Vagina (tissue), 2 donors: ENCODE measurements at places on chromosomes 13 and 19.
A peak's percentile ranks its signal among the peaks of the same experiment; 100 is the strongest.

DNA sequence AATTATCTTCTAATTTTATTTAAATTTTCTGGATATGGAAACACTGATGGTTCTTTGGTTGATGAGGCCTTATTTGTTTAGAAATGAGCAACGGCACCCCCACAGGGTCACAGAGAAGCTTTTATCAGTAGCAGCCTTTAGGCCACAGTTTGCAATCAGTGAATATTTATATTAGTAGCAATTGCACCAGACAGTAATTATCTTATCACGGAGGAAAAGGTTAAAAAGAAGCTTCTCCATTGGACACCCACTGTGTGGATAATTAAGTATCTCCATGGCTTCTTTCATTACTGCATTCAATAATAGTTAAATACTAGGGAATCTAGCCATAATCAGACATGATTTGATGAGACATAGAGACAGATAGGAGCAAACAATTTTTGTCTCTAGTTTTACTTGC, 2099.2 kb upstream of the PCDH20 start:
- DNase-seq, result no peak

DNA sequence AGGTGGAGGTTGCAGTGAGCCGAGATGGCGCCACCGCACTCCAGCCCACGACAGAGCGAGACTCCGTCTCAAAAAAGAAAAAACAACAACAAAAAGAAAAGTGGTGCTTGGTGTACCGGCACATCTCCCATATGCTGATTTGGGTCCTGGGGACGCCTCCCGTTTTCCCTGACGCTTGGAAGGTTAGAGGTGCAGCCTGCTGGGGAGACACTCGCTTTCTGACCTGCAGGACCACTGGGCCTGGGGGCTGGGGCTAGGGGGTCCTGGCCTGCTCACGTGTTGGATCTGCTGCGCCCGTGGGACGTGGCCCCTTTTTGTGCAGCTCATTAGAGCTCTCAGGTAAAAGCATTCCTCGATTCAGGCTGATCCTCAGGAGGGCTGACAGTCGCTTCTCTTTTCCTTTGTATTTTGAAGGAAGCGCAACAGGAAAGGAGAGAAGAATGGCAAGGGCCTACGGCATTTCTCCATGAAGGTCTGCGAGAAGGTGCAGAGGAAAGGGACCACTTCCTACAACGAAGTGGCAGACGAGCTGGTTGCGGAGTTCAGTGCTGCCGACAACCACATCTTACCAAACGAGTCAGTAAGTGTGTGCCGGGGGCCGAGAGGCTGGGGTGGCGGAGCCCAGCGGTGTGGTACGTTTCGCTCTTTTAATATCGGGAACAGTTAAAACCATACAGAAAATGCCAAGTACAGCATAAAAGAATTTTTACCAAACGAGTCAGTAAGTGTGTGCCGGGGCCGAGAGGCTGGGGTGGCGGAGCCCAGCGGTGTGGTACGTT, 25.1 kb downstream of the ATP4B start:
- no peak for DNase-seq

DNA sequence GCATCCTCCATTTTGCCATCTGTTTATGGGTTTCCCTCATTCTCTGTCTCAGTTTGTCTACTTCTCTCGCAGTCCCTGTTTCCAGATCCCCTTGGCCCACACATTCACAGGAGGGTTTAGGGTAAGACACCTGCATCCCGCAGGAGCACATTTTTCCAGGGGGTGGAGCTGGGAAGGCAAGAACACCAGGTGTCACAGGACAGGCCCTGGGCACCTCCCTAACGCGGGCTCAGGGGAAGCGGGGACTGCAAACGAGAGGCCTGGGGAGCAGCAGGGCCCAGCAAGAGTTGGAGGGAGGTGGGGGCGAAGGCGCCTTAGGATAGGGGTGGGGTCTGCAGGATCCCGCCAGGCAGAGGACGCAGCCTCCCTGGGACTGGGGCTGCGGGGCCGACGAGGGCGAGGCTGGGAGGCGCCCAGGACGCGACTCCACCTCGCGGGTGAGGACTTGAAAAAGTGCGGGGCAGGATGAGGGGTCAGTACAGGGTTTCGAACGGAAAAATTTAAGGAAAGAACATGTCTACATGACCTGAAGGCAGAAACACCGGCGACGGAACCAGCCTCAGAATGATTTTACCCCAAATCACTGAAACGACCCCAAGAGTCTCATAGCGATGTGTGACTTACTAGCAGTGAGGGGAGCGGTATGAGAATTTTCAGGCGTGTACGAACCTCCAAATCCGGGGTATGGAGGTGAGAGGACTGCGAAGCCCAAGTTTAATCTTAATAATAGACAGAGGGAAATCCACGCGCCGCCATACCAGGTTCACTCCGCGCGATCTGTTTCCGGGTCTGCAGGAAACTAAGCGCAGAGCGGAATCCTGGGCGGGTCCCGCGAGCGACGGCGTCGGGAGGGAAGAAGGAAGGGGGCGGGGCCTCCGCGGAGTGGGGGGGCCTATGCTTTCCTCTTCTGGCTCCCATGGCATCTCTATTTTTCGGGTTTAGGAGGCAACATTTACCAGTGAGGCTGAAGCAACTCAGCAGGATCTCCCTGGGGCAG, 7.1 kb upstream of the ERVV-2 start:
- no peak for DNase-seq

GRCh38 chr13:41756198-41756880, 204.6 kb downstream of the VWA8 start:
- DNase-seq, result no peak

- no peak for DNase-seq
These were observed 96.6 kb downstream of the SIPA1L3 start for GRCh38 chr19:38003438-38004185.

DNA sequence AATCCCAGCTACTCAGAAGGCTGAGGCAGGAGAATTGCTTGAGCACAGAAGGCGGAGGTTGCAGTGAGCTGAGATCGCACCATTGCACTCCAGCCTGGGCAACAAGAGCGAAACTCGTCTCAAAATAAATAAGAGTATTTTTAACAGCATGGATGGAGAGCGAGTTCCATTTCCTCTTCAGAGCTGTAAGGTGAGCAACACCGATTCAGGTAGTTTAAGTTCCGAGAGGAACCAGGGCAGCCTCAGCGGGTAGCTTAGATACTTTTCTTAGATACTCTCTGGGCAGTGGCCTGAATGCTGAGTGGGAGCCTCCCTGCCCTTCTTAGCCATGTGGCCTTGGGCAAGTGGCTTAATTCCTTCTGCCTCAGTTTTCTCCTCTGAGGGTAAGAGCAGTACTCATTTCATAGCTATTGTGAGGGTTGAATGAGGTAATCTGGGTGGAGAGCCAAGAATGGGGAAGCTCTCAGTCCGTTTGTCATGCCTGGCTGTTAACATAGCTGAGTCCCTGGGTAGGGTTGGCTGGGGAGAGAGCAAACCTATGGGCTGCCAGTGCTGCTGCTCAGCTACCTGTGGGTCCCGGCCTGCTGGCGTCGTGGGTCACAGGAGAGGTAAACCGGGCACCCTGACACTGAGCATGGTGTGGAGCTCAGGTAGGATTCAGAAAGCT, 4.1 kb downstream of the ATP11A start:
- no peak for DNase-seq

- DNase-seq, result no peak
These were observed 12.1 kb downstream of the SERTM1 start for GRCh38 chr13:36685927-36686326.

GRCh38 chr19:4229179-4229931, at the start of gene EBI3:
Gene EBI3, plus strand, starts transcription at chr19:4229523. Its CDS starts 28 bp downstream, at chr19:4229551.
- DNase-seq, result no peak

- no peak for DNase-seq
These were observed 49.8 kb downstream of the ELF1 start for GRCh38 chr13:40969169-40969901.

DNA sequence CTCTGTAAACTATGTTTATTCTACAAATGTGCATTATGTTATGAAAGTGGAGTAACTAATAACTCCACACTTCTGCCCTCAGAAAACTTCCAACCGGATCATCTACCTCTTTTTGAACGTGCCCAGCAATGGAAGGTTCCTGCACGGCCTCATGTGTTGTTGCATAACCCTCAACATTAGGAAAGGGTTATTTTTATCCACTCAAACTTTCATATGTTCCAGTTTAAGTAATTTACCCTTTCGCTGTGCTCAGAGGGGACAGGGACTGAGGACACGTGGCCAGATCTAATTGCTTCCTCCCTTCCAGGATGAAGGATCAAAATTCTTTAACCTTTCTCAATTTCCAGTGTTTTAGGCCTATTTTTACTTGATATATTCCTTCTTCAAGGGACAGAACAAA, 29.6 kb downstream of the IRS2 start:
- no peak for DNase-seq

- no peak for DNase-seq
These were observed 362.4 kb downstream of the KCTD12 start for GRCh38 chr13:76523740-76524340.

DNA sequence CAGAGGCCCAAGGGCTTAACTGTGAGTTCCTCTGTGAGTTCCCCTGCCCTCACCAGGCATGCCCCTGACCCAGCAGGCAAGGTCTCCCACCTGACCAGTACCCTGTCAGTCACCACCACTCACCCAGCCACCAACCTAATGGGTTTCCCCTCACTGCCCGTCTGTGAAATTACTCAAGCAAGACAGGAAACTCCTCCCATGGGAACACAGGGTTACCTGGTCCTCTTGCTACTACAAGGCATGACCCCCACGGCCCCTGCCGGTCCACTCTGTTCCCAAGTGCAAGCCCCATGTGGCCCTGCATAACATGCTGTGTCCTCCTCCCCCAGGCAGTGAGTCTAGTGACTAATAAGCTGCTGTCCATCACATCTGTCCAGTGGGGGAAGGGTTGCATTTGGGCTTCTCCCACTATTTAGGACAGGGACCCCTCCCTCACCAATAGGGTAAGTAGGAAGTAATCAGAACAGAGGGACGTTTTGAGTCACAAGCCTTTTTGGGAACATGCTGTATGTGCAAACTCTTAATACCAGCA, 8.0 kb upstream of the DHRS12 start:
- no peak for DNase-seq

DNA sequence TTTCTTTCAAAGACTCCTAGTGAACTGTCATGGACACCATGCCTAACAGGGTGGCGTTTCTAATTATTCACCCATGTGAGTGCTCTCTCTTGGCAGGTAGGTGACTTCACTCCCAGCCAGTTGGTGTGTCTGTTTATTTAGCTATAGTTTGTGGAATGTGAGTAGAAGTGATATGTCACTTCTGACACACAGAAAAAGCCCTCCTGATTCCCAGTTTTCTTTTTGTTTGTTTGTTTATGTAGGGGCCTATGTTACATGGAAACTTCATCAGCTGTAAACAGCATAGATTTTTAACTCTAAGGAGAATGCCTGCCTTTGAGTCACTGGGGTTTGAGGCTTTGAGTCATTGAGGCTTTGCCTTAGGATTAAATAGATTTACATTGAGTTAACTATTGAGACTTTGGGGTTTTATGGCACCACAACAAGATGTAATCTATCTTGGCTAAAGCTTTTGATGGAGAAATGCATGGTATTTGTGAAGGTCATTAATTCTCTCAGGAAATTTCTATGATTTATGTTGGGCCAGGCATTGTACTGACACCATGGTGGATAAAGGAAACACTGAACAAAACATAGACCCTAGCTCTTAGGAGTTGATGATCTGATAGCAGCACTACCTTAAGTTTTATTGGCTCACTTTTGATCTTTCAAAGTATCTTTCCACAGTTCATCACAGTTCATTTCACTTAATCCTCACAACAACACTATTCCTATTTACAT, 45.3 kb downstream of the UFM1 start:
- DNase-seq, result no peak

- no peak for DNase-seq
These were observed 1.3 kb downstream of the HSD11B1L start for GRCh38 chr19:5682107-5682482.

GRCh38 chr19:30653646-30654386, 281.6 kb downstream of the ZNF536 start:
- DNase-seq, result peak; percentile 69

DNA sequence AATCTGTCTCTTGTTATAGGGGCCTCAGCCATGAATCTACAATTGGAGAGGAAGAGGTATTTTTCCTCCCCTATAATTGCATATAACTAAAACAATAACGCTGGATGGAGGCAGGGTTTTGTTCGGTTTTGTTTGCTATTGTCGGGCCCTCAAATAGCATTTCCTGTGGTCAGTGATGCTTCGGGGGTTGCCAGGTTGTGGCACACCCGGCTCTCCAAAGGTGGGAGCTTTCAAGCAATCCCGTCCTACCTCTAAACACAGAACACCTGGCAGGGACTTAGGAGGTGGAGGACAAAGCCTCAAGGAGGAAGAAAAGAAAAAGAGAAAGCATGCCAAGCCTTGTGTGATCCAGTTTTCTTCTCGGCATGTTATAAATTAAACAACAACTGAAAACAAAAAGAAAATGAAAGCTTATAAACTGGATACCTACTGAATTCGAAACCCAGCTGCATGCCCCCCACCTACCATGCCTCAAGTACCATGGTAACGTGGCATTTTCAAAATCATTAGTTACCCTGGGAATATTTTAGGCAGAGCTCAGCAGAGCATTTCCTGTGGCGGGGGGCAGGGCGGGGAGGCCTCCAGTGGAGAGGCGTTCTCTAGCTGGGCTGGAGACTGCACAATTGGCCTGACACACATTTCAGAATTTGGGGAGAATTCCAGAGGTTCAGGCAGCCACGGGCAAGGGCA, 213.8 kb downstream of the DCLK1 start:
- no peak for DNase-seq

- no peak for DNase-seq
These were observed 280.6 kb downstream of the DCLK1 start for GRCh38 chr13:35850569-35850968.

DNA sequence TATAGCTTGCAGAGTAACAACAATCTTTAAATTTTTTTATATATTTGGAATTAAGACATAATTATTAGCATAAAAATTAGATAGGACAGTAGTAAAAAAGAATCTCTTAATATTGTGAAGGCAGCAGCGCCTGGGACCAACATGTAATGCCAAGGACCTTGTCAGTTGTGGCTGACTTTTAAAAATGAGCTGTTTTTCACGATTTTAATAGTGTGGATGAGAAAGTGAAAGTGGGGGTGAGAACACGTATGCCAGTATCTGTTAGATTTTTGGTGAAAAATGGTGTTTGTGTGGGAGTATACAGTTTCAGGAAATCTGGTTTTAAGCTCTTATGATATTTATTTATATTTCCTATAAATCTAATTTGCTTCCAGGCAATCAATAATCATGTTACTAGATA, 125.2 kb downstream of the LMO7 start:
- no peak for DNase-seq

DNA sequence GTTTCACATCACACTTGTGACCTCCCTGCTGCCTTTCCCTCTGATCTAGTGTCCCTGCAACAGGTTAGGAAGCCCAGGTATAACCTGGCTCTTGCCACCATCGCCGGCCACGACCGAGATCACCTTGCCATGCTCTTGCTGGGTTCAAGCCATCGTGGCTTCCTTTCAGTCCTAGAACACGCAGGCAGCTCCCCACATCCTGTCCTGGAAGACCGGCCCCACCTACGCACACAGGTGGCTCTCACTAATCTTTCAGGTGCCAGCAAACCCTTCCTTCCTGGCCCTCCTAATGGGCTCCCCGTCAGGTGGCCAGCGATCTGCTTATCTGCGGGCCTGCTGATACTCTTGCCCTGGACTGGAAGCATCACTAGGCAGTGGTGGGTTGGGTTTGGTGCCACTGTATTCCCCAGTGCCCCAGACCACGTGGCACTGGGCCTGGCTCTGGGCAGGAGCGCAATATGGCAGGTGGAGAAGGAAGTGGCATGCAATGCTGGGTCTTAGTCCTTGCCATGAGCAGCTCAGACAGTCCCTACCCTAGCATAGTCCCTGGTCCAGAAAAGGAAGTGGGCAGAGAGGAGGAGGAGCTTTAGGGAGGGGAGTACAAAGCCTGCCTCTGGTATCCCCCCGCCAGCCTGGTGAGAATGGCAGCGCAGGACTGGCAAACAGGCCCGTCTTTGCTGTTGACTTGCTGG, 11.8 kb downstream of the PPP1R37 start:
- no peak for DNase-seq

- DNase-seq, result peak; percentile 60
These were observed 826 bp upstream of the C1QTNF9 start for GRCh38 chr13:24308488-24309020.
